ENCODE measurements at places on chromosomes 5 and 9.

GRCh38 chr5:75265731-75266130 is 29.1 kb upstream of the ANKRD31 start:
- DNase-seq, result no peak

- no peak for DNase-seq
These were observed 2.9 kb downstream of the KLHL3 start for GRCh38 chr5:137733006-137733405.

DNA sequence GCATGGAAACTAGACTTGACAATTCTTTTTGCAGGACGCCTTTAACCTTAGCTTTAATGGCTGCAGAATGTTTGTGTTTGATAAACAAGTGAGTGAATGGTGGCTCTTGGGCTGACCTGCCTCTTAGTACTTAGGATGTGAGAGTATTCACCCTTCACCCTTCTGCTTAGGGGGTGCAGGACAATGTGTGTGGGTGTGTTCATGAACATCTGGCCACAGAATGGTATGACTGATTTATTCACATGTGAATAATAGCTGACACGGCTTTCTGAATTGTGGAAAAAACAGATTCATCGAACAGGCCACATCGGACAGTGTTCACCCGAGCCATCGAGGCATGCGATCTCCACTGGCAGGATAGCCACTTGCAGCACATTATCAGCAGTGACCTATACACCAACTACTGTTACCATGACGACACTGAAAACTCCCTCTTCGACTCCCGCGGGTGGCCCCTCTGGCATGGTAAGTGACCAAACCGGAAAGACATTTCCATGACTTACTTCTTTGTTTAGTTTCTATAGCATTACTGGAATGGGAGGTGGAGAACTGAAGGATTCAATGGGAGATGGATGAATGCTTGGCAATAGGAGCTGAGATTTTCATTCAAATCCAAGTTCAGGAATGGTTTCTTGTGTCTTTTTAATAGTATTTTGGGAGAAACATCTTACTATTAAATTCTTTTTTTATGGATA is 193.6 kb downstream of the ZSWIM6 start:
- DNase-seq, result no peak

DNA sequence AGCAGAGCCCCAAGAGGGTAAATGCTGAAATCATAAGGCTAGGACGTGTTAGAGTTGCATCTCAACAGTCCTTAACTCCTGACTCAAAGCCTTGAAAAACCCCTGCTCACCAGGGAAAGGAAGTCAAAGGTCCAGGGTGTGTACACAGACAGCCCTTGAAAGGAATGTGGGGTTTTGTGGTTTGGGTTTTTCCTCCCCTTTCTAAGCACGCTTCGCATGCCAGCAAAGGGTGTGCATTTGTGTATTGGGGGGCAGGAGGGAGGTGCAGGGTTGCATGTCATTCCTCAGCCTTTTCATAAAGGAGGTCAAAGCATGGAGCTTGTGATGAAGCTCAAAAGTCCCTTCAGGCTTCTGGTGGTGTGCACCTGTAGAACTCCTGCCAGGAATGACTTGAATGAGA is 17.3 kb upstream of the XPA start:
- DNase-seq, result no peak

DNA sequence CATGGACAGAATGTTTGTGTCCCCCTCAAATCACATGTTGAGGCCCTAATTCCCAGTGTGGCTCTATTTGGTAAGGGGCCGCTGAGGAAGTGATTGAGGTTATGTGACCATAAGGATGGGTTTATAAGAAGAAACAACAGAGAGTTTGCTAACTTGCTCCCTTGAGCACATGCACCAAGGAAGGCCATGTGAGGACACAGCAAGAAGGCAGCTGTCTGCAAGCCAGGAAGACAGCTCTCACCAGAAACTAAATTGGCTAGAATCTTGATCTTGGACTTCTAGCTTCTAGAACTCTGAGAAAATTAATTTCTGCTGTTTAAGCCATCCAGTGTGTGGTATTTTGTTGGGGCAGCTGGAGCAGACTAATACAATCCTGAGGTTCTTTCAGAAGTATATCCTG is 35.2 kb upstream of the CDC42SE2 start:
- no peak for DNase-seq

DNA sequence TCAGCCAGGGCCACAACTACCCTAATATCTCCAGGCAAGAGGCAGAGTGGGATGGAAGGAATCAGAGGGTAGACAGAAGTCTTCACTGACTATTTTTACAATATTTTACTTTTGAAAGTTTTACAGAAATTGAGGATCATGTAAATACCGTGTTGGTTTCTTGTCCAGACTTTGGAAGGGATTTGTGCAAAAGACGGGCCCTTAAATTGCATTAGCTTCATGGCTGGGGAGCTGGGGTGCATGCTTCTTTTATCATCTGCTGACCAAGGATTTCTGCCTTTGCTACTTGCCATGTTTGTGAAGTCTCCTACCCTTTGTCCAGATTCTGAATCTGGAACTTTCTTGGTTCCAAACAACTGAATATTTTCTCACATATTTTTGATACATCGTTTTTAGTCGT is 107.7 kb upstream of the GRIN3A start:
- DNase-seq, result no peak

DNA sequence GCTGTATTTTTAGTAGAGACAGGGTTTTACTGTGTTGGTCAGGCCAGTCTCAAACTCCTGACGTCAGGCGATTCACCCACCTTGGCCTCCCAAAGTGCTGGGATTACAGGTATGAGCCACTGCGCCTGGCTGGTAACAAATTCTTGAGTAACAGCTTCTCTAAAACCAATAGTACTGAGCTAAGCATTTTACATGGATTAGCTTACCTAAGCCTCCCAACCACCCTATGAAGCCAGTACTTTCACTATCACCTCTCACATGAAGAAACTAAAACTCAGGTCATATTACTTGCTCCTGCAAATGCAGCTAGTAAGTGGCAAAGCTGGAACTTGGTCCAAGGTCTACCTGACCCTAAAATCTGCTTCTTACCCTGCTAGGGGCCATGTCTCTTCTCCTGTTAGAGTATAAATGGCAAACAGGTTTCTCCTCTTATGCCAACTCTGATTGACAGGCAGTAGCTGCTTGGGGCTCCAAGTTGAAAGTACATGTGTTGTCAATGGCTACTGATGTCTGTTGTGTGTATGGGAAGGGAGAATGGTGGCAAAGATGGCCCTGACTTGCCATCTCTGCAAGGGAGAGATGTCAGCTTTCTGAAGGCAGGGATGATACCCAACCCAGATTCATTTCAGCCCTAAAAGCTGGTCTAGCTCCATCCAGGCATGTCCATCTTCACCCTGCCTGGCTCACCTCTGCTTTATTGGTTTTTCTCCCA is 4.0 kb downstream of the PHF19 start:
- DNase-seq, result no peak

DNA sequence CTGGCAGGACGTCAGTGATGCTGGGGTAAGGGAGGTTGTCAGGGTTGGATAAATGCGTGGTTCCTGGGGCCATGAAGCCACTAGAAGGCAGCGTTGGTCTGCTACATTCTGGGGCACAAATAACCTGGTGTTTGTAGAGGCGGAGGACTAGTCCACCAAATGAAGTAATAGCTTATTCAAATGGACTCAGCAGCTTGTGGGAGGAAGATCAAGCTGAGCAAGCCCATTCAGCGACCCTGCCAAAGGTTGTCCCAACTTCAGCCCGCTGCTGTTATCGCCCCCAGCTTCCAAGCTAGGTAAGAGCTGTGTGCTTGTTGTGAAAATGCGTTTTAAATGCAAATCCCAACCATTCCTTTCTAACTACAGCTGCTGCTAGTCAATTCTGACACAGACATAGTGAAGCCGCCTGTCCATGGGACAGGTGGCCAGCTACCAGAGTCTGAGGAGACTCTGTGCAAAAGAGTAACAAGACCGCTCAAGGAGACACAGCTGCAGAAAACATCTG is 7.6 kb upstream of the FAM240B start:
- no peak for DNase-seq

DNA sequence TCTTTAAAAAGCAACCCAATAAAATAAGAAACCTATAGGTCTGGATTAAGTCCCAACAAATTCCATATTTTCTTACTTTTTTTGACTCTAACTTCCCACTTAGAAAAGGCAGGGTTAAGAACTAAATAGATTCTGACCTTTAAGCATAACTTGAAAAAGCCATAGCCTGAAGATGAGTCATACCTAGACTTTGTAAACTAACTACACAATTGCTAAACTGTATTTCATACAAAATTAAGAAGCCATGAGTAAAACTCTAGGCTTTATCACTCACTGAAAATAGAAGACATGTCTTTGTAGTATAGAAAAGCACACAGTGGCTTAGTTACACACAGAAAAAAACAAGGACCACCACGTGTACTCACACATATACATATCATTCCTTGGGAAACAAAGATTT is 51.5 kb downstream of the MLLT3 start:
- no peak for DNase-seq

GRCh38 chr9:32867026-32867425 is 83.7 kb downstream of the TMEM215 start:
- no peak for DNase-seq

- DNase-seq, result no peak
These were observed 119.4 kb downstream of the PRKACG start for GRCh38 chr9:68894502-68894901.

GRCh38 chr5:61941637-61942036 is 364.4 kb upstream of the KIF2A start:
- DNase-seq, result no peak

- DNase-seq, result no peak
These were observed 748.0 kb upstream of the CTNND2 start for GRCh38 chr5:12652201-12652600.

DNA sequence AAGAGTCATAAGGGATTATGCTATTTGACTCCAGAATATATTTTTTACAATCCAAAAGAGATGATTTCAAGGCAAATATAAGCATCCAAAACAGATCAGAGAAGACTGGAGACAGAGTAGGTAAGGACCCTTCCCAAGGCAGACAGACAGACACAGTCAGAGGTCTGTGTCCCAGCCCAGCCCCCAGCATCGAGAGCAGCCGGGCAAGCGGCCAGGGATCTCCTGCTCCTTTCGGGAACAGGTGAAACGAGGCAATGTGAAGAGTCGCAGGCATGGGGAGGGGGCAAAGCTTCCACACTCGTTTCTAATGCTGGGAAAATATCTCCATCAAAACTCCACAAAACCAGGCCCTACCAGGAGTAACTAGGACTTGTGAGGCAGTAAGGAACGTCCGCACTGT is 5.8 kb downstream of the PAEP start:
- DNase-seq, result no peak

- DNase-seq, result no peak
These were observed 71.3 kb downstream of the FRMD3 start for GRCh38 chr9:83466877-83467276.

DNA sequence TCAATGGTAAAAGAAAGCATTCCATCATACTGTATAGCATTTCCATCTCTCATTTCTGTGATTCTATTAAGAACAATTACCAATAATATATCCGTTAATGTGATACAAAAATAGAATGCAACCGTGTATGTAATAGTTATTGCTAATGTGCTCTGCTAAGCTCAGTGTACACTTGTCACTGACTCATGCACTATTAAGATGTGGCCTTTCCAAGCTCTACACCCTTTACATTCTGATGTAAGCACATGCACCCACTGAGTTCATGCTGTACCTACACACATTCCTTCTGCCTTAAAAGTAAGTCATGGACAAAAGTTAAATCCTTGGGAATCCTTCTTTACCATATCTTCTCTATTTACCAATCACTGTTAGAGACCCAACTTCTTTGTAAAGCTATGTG is 319.1 kb downstream of the ZSWIM6 start:
- no peak for DNase-seq

DNA sequence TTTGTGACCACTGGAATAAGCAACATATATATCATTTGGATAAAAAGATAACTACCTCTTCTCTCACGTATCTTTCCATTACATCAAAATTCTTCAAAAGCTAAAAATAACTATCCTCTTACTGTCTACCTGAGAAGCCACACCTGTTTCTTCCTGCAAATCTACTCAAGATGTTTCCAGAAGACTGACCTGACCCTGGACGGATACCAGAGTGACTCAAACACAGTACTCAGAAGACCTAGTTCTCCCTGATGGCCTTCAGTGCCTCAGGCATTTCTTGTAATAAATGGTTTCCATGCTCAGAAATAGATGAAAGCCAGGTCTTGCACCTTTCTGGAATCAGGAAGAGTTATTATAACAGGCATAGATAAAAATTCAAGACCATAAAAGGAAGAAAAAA is 245.9 kb upstream of the PIK3R1 start:
- no peak for DNase-seq

DNA sequence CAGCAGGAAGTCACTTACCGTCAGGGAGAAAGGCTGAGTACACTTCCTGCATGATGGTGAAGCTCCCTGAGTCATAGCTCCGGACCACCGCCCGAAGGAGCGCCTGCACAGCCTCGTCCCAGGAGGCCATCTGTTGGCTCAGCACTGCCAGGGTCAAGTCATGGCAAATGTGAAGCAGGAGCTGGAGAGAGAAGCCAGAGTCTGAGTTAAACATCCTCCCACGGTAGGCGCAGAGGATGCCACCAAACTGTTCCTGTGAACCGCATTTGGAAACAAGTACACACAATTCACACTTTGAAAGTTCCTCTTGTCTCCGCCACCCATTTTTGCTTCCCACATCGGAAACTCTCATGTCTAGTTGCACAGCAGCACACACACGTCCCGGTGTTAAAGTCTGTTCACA is 33.9 kb downstream of the CNOT8 start:
- DNase-seq, result no peak

DNA sequence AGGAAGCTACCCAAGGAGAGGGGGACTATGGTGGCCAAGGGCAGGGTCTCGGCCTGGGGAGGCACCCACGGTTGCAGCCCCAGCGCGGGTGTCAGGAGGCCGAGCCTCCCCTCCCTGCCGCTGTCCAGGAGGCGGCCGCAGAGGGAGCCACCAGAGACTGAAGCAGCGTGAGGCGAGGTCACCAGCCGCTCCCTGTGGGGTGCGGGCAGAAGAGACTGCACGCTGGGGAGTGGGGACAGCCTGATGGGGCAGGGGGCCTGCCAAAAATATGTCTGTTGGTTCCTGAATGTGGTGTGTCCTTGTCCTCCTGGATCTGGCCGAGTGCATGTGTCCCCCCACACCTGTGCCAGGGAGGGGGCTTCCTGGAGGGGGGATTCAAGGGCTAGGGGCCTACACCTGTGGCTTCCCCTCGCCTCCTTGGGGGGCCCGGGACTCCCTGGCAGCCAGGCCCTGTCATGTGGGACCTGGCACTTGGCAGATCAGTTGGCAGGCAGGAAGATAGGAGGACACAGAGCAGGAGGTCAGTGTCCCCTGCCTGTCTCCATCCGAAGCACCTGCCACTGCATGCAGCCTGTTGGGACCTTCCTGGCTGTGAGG is 131.2 kb downstream of the DAB2IP start:
- no peak for DNase-seq

- no peak for DNase-seq
These were observed 708.6 kb upstream of the WWC1 start for GRCh38 chr5:167582886-167583285.

Data from activated naive CD4-positive, alpha-beta T cell (primary cell).